Right renal cortex interstitium (tissue), 3 donors: ENCODE measurements at places on chromosomes 7 and 10.

- DNase-seq = no peak
Measured at GRCh38 chr7:102225025-102225424, 61.6 kb upstream of the SH2B2 start.

GRCh38 chr7:101390901-101391301 lies 28.2 kb downstream of the COL26A1 start:
- no peak for DNase-seq

DNA sequence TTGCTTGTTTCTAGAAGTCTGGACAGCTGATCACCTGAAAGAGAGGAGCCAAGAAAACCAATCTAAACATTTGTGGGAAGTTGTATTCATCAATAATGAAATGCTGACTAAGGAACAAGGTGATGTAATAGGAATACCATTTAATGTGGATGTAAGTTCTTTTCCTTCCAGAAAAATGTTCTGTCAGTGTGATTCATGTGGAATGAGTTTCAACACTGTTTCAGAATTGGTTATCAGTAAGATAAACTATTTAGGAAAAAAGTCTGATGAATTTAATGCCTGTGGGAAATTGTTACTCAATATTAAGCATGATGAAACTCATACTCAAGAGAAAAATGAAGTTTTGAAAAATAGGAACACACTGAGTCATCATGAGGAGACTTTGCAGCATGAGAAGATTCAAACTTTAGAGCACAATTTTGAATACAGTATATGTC lies 39.8 kb upstream of the ZNF37A start:
- DNase-seq = no peak

- DNase-seq = no peak
Measured at GRCh38 chr10:132188331-132188730, 1.6 kb downstream of the DPYSL4 start.

DNA sequence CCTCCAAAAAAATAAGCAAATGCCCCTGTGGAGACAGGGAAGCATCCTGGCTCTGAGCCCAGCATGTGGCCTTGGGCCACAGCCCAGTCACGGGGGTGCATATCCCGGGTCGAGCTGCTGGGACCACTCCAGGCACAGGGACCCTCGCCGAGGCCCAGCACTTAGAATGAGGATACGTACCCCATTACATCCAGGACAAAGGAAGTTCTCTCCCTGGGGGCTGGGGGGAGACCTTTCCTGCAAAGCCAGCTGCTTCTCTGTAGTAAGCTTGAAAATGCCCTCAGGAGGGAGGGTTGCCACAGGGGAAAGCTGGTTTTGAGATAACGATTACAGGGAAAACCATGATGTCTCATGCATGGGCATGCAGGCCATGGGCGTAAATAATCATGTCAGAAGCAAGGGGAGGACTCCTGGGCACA lies 75.5 kb downstream of the HIPK2 start:
- DNase-seq = no peak

DNA sequence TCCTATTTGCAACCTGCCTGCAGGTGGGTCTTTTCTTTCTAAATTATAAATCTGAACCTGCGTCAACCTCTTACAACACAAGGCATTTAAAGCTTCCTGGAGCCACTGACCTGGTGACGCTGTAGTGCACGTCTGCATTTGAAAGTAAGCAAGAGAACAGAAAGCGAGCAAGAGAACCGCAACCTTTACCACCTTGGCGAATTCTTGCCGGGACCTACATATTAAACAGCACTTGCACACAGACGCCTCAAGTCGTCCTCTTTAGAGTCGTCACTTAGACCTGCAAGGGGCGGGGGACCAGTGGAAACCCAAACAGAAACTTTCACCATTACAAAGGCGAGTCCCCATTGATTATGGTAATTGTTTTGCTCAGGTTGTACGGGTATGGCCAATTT lies 9.5 kb downstream of the GLI3 start:
- DNase-seq = no peak

DNA sequence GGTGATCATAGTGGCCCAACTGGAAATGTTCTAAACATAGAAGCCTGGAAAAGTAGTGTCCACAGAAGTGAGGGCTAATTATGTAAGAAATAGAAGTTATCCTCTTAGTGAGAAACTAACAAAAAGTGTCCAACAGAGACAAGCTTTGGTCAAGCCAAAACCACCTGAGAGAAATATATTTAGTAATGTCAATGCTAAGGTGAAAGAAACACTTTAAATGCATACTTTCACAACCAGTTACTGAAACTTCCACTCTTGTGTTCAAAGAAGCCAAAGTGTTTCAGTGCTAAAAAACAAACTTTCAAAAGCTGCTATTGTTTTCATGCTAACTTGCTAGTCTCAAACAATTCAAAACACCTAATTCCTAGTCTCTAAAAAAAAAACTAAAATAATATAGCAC lies 18.1 kb downstream of the RAB11FIP2 start:
- DNase-seq = no peak

DNA sequence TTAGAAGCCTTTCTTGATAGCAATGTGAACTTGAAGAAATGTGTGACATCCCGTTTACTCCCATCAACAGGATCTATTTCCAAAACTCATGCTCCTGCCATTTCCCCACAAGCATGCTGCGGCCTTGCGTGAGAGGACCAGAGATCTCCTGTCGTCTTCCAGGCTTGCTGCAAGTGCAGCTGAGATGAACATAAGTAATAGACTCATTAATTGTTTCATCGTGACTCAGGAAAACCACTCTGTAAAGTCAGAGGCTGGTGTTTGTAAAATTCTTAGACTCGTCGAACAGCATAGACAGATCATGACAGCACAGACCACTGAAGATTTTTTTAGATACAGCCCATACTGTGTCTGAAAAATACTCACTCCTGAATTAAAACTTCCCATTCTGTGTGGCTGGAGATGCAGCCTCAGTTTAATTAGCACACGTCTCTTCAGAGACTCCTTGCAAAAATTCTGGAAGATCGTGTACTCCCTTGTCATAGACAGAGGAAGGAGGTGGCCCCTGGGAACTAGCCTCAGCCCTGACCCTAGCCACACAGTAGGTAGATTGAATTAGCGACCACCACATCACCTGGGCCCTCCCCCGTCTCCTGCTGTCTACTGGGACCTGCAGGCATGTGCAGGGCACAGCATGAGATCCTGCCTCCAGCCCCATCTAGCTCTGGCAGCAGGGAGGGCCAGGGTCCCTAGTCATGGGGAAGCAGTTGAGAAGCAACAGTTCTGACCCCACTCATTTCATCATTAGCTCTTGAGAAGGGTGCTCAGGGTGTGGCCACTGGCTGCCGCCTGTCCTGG lies 226.0 kb downstream of the CELF2 start:
- no peak for DNase-seq

GRCh38 chr10:113626809-113627355 lies 37.0 kb downstream of the NRAP start:
- no peak for DNase-seq

- no peak for DNase-seq
Measured at GRCh38 chr10:24958091-24958720, 5.8 kb upstream of the PRTFDC1 start.

- no peak for DNase-seq
Measured at GRCh38 chr7:6209340-6209739, 63.1 kb downstream of the CYTH3 start.

DNA sequence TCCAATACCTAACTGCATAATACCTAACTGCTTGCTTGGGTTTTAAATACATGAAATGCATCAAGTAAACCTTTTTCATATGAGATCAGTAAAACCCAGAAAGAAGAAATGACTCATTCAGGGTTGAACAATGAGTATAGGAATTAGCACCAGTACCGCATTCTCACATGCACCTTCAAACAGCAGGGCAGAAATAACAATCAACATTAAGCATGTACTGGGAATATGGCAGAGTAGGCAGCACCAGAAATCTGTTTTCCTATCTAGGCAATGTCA lies 850.3 kb upstream of the SORCS1 start:
- DNase-seq = no peak

DNA sequence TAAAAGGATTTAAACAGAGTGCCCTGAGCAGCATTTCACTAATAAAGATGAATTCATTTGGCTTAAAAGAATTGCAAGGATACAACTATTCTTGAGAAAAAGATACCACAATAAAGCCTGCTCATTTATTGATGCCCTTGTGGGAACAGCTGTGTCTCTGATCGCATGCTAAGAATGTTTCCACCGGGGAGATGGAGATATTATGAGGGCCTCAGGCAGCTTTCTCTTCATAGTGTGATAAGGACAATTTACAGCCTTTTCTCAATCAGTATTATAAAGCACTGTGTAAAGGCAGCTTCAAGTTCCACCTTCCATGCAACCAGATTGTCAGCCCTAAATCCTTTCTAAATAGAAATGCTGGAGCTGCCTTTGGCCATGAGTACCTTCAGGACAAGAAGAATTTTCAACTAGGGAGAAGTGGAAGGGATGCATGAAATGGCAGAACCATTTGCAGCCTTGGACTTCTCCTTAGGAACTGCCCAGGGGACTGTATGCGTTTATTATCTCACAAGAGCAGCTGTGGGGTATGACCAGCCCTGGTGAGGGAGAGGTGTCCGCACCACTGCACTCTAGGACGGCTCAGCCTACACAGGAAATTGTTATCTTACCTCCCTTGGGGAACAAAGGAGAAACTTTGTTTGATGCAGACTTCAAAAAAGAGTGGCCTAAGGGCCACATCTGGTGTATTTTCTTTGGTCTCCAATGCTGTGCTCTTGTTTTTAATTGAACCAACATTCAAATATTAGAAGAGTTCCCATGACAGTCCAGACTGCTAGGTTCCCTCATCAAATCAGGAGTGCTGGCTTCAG lies 116.9 kb upstream of the PCGF5 start:
- DNase-seq = no peak

DNA sequence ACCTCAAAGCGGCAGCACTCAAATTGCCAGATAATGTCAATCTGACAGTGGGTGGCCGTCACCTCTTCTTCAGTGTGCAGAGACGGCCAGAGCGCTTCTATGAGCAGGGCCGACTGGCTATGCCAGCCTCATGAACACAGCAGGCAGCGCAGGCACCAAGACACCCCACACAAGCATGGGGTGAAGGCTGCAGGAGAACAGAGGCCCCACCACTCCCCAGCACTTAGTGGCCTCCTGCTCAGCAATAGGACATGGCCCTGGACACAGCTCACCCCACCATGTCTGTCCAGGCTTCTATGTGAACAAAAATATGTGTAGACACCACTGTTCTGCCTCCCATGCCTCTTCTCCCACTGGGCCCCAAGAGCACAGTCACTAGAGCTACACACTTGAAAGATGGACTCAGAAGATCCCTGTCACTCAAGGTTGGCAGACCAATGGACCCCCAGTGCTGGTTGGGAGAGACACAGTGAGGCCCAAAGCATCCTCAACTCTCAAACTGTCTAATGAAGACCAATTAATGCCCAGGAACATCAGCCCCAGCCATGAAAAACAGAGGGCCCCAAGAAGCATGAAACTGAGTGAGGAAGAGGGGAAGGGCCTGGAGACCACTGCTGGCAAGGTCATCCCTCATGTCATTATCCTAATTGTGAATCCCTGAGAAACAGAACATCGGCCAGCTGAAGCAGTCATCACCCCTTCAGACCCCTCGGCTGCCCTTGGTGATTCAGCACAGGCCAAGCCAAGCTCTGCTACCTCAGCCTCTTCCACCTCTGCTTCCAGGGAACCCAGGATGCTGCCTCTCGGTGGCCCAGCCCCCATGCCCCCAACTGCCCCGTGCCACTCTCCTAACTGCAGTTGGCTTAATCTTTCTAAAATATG lies 77.7 kb downstream of the GRID1 start:
- no peak for DNase-seq

GRCh38 chr10:58967551-58968388 lies 208.7 kb upstream of the PHYHIPL start:
- no peak for DNase-seq

DNA sequence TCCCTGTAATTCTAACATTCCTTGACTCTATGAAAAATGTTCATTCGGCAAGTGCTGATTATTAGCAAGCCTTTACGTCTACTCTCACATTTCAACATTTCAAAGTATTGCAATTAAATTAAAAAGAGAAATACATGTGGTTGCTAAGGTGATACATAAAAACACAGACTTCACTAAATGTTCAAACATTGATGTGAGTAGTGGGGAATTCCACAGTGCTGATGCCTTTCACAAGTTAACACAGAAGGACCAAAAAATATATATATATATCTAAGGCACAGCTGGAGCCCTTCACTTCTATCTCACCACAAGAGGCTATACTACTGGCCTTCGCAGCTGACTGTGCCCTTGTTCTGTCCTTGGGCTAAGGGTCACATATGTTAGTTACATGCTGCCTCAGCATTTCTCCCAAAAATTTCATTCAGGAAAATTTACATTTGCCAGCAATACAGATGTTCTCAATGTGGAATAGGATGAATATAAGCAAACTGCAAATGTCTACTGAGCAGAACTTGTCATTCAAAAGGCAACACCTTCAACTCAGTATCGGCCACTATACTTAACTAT lies 13.9 kb downstream of the CTTNBP2 start:
- no peak for DNase-seq

DNA sequence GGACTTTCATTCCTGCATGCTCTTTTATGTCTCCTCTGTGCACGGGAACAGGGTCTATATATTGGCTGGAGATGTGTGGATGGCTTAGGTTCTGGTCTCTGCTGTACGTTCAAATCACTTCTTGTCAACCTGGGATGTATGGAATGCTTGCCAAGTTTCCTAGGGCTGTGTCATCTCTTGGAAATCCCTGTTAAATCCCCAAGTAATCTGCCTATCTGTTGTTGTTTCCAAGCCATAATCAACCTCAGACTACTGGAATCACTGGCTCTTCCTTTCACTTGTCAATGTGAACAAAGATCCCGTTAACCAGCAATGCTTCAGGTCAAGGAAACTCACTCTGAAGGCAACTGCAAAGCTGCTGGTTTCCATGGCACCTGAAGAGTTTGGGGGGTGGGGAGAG lies 93.3 kb upstream of the FAM171A1 start:
- no peak for DNase-seq

DNA sequence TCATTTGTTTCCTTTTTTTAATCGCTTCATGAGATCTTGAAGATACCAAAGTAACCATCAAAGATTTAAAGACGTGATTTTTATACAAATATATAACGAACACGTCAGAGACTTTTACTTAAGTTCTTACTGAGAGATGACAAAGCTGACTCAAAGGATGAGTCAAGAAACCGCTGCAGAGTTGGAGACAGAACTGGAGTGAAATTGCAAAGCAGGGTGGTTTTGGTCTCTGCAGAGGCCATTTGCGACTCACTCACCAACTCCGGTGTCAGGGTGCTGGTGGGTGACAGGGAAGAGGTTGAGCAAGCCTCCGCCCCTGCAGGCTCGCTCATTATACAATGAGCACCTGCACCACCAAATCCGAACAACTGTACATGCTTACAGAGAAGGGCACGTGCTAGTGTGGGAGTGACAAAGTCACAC lies 75.2 kb downstream of the DNAJB6 start:
- no peak for DNase-seq

DNA sequence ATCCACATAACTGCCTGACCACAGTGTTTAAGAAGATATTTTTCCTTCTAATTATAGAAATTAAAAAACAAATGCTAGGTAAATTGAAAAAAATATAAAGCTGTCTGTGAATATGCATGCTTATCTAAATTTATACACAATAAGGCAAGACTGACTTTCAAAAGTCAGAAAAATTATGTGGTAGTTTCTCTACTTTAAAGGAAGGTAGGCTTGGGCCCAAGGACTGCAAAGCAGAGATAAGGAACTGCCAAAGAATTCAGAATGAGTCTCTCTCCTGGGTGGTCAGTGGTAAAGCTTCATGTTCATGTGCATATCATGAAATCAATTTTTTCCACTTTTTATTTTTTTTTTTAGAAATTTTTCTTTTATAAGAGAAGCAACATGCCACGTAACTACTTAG lies 998.6 kb downstream of the REEP3 start:
- no peak for DNase-seq
